Dermis microvascular lymphatic vessel endothelial cell (primary cell): ENCODE measurements at places on chromosomes 11 and 22. TPM values are rescaled to one million over a fixed set of nuclear protein-coding genes. Genes with fewer than 3 reads are reported as not detected.

The MRGPRX4 gene
- 0.51 and 2.9 TPM in 2 replicates for total RNA-seq

The MYBPC3 gene
- total RNA-seq: not detected in 2 replicates

The CYP2R1 gene
- total RNA-seq: 6.8 and 9.0 TPM in 2 replicates

The NPTXR gene
- total RNA-seq: 0.13 TPM in 2 replicates

The MS4A7 gene
- not detected in 2 replicates for total RNA-seq

The AGBL2 gene
- 0.13 and 0.38 TPM in 2 replicates for total RNA-seq

The OR5AS1 gene
- not detected in 2 replicates for total RNA-seq

The CALCA gene
- not detected in 2 replicates for total RNA-seq

The ISX gene
- total RNA-seq: not detected in 2 replicates

The NTM gene
- total RNA-seq: under 0.01 TPM in 1 of 2 replicates, not detected in the other

The CD3E gene
- total RNA-seq: not detected in 2 replicates

The APOBEC3A gene
- total RNA-seq: not detected in 2 replicates

The VPREB1 gene
- not detected in 2 replicates for total RNA-seq

The CHST1 gene
- 5.4 TPM in 2 replicates for total RNA-seq

The APOC3 gene
- total RNA-seq: not detected in 2 replicates

The OR8A1 gene
- not detected in 2 replicates for total RNA-seq

The TMEM121B gene
- total RNA-seq: 0.13 and 0.25 TPM in 2 replicates
